ENCODE measurements at places on chromosomes 4 and X.

DNA sequence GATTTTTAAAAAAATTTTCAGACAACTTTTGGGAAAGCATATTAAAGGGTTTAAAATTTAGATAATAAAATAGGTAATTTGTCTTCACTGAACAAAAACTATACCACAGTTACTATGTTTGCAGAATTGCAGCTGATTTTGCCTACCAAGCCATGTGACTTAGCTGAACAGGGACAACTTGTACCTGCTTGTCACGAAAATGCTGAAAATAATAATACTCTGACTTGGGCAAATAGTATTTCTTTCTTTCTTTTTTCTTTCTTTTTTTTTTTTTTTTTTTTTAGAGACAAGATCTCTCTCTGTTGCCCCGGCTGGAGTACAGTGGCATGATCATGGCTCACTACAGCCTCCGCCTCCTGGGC lies 225.2 kb upstream of the PPP1R2C start:
- no peak for DNase-seq

DNA sequence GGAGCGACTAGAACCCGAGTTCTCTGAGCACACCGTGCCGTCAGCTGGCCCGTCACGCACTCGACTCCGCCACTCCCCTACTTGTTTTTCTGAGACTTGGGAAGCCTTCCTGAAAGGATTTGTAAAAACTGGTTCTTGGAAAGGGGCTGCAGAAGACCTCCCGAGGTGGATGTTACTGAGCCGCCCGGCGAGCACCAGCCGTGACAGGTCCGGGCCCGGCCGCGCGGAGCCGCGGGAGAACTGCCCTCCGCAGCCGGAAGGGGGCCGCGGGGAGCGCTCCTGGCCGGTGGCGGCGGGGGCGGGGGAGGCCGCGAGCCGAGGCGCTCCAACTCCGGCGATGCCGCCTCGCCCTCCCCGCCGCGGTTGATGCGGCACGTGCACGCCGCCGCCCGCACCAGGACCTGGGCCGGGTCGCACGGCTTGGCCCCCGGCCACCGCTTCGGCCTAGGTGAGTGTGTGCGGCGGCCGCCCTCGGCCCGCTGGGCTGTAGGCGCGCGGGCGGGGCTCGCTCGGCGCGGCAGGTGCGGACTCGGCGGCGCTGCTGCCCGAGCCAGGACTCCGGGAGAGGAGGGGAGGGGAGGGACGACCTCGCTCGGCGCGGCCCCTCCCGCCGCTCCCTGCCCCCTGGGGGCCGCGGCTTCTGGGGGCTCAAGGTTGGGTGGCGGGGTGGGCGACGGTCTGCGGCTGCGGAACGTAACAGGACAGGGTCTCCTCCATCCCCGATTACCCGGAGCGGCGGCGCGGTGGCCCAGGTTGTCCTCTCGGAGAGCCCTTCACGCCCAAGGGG lies 1.7 kb downstream of the SPRY1 start:
- peak; percentile 63 for DNase-seq

GRCh38 chr4:8768357-8768999 lies 103.2 kb downstream of the HMX1 start:
- no peak for DNase-seq

DNA sequence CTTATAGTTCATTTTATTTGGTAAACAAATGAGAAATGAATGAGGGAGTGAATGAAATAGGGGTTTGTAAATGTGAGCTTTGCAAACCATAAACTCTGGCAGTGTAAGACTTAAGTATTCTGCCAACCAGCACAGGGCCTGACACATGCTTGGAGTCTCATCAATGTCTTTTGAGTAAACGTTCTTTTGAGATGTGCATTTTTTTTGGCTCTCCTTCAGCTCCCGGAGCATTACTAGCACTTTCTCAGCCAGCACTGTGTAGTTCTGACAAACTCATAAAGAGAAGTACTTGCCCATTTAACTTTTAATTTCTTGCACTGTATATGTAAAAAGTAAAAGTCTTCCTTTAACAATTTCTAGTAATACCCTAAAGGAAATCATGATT lies 245.3 kb downstream of the HS3ST1 start:
- DNase-seq: no peak

GRCh38 chr4:99652596-99653436 lies 4.8 kb downstream of the C4orf54 start:
- DNase-seq: no peak

- no peak for DNase-seq
Observed at GRCh38 chrX:70176938-70177533, at the start of gene DGAT2L6. Gene DGAT2L6 (plus strand): TSS chrX:70177483. CDS start chrX:70177583, 100 bp downstream.

DNA sequence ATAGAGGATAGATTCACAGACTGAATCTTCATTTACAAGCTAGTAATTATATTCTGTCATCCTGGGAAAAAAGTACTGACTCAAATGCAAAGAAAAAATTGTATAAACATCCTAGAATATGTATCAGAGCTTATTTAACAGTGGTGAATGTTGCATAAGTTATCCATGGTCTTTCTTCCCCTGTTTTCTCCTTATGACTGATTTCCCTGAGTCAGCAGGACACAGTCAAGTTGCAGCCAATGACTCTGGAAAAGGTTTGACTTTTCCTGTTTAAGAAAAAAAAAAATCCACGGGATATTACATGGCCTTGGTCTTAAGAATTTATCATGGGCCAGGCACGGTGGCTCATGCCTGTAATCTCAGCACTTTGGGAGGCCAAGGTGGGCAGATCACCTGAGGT lies 36.5 kb downstream of the INPP4B start:
- no peak for DNase-seq

- DNase-seq: peak; percentile 16
Observed at GRCh38 chr4:25578432-25578831, 77.2 kb upstream of the SLC34A2 start.

DNA sequence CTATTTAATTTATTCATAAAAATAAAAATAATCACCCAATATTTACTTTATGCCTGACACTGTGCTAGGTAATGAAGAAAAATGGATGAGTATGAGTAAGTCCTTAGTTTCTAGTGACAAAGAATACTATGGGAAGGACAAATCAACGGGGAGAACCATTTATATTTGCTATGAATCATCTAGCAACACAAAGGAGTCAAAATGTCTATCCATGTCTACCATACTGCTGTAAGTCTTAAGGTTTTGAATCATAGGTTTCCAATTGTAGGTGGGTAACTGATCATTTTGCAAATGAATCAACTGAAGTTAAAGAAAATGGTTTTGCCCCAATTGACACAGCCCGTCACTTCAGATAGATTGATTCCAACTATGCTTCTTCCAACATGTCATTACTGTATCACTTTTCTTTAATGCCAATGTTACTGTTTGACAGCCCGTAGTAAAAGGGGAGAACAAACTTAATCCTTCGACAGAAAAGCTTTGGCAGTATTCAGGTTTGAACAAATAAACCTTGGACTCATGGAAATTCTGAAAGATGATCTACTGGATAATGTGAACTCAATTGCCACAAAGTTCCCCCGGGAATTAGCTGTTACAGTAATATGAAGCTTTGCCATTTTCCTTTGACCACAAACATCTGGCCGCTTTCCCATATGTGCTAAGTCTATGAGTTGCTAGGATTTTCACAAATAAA lies 3.2 kb downstream of the TDO2 start:
- no peak for DNase-seq

DNA sequence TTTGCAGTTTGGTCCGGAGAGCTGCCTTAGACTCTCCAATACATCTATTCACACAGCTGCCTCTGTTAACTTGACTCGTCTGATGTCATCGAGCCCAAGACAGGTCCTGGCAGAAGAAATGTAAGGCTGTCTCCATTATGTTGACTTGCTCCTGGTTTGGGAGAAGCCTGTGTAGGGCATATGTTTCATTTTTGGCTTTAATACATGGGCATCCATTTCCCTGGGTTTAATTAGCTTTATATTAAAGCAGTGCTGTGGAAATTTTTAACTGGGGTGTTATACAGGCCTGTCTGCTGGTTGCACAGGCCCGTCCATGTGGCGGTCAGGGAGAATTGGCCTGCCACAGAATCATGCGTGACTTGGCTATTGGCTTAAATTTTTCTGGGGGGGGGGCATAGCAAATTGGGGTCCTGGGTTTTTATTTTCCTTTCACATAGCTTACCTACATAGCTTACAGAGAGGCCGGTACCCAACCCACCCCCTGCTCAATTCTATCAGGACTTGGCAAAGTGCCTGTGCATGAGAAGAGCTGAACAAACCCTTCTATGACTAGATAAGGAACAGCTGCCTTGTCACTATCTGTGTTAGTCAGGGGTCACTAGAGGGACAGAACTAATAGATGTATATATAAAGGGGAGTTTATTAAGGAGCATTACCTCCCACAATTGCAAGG lies 123.5 kb upstream of the WDR1 start:
- no peak for DNase-seq

DNA sequence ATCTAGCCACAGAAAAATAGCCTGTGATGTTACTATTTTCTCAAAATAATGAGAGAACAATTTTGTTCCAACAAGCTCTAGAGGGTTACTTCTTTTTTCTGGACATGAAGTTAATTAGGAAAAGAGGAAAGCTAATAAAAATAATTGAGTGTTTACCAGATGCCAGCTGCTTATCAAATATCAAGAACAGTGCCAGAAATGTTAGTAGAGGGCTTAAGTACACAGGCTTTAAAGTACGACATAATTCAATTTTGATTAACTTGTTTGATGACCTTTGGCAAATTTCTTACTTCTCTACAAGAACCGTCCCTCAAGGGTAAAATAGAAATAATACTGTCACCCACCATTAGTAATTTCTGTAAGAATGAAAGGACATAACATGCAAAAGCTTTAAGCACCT lies 977.0 kb downstream of the FSTL5 start:
- DNase-seq: no peak

DNA sequence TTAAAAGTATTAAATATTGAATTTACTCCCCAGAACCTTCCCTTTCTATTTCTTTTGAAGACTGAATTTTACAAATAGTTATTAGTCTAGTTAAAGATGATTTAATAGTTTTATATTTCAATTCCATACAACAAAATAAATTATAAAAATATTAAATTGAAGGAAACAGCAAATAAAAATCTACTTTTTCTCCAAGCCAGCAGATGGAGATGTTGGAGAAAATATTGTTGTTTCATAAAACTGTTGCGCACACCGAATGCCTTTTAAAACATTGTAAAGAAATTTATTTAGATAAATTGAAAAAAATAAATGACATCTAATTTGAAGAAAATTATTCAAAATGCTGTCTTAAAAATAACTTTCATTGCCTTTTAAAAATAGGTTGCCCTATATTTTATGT lies 5.5 kb downstream of the GRIA2 start:
- DNase-seq: no peak

DNA sequence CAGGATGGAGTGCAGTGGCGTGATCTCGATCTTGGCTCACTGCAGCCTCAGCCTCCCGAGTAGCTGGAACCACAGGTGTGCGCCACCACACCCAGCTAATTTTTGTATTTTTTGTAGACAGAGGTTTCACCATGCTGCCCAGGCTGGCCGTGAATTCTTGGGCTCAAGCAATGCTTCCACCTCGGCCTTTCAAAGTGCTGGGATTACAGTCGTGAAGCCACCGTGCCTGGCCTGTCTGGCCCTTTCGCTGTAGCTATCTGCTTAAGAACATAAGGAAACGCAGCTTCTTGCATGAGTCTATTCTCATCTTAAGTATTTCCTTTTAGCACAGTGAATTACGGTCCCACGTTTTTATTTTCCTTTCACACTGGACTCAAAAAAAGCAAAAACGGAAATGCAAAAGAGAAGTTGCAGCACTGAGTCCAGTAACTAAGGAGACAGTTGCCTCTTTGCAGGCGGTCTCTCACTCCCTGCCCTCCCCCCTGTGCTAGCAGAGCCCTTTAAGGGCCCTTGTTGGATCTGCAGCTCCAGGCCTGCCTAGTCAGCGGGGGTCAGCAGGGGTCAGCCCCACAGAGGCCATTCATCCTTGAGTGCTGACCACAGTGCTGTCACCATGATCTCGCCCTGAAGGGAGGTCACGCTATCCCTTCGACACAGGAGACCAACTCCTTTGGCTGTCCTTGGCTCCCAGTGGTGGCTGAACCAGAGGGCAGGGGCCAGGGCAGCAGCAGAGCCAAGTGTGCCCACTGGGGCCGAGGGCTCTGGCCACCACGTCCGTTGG lies 21.8 kb upstream of the TBC1D14 start:
- no peak for DNase-seq

DNA sequence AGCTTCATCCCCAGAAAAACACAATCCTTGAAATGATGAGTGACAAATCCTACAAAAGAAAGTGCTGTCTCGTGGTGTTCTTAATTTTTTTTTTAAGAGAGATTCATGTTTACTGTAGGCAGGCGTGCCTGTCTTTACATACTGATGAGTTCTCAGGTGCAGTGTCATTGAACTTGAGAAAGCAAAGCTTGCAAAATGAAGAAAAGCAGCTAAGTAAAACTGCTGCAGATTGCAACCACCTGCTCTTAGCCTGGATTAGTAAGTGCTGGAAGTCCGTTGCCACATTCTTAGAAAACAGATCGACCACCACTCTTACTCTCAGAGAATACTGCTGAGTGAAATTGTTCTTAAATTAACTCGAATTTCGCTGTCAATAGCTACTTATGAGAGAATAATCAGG lies 854.6 kb downstream of the TRIML1 start:
- DNase-seq: no peak

- DNase-seq: no peak
Observed at GRCh38 chr4:101418055-101418454, 70.7 kb upstream of the PPP3CA start.

DNA sequence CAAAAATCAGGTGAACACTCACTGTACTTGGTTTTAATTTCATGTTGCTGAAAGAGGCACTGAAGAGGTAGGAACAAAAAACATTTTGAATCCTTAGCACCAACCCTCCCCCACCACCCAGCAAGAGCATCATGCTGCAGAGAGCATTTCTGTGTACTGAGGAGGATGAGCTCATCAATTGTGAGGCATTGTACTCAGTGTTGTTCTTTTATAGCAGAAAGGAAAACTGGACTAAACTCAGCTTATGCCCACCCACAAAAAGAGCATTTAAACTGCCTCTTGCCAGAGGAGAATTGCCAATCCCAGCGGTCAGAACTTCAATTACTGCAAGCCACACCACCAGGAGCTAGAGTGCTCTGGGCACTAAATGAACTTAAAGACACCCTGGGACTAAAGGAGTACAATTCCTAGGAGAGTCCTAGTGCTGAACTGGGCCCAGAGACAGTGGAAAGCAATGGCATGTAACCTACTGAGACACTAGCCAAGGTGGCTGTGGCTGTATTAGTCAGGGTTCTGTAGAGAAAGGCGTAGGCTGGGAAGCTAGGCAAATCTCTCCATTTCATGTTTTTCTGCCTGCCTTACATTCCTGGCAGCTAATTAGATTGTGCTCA lies 280.7 kb upstream of the KLHL4 start:
- no peak for DNase-seq

- no peak for DNase-seq
Observed at GRCh38 chr4:152448854-152449253, 87.0 kb downstream of the FBXW7 start.

Data from G401 (cell line).